ENCODE measurements at places on chromosomes 7 and 10.

GRCh38 chr10:3481496-3481895 is 303.5 kb downstream of the KLF6 start:
- no peak for DNase-seq

DNA sequence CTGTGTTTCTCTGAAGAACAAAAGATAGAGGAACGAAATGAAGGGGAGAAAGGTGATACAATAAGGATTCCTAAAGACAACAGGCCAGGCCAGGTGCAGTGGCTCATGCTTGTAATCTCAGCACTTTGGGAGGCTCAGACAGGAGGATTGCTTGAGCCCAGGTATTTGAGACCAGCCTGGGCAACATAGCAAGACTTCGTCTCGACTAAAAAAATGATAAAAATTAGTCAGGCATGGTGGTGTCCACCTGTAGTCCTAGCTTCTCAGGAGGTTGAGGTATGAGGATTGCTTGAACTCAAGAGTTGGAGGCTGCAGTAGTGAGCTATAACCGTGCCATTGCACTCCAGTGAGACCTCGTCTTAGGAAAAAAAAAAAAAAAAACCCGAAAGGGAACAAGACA is 41.4 kb upstream of the FAM3C start:
- DNase-seq, result no peak

- DNase-seq, result no peak
Observed at GRCh38 chr10:17432723-17433122, 21.7 kb downstream of the ST8SIA6 start.

DNA sequence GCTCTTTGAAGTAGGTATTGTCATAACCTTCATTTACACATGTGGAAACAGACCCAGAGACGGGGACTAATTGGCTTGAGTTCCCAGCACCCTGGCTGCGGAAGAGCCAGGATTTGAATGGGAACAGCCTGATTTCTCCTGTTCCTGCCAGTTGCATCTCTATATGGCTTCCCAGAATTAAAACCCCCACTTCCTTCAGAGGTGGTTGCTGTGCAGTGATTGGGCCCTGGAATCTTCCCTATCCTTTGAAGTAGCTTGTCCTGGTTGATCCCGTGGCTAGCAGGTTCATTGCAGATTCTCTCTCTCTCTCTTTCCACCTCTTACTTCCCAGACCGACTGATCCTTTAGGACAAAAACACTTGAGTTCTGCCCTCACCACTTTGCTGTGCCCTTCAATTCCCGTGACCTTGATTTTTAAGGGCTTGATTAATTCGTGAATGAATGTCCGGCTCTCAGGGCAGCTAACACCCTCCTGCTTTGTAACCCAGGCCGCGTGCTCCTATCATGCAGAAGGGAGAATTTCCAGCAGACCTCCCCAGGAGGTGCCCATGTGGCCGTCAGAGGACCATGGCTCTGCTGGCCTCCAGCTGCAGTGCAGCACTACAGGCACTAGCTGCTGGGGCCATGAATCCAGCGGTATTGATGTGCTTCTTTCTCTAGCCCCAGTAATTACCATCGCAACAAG is 120.6 kb upstream of the AGK start:
- no peak for DNase-seq

- DNase-seq, result no peak
Observed at GRCh38 chr7:116438267-116438666, 61.3 kb upstream of the CAV2 start.

- DNase-seq, result no peak
Observed at GRCh38 chr10:129028451-129028850, 438.6 kb upstream of the MGMT start.

DNA sequence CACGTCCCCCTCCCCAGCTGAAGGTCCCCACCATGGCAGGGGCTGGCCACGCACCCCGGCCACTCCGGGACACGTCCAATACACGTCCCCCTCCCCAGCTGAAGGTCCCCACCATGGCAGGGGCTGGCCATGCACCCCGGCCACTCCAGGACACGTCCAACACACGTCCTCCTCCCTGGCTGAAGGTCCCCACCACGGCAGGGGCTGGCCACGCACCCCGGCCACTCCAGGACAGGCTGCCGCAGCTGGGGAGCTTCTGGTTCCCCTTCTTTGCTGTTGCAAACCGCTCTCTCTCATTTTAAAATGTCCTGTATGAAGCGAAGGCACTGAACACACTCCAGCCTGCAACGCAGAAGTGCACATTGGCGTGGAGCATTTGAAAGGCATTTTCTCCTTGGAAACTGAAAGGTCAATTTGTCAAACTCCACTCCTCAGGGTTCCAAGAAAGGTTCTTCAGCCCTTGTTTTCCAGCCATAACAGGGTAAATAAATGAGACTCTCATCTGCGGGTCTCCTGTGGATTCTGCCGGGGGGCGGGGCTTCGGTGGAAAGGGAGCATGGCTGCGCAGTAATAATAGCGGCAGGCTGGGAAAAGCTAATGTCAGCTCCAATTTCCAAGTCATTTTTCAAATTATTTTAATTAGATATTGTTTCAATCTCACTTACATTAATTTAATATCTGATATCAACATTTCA is 580.3 kb downstream of the DNAJB6 start:
- no peak for DNase-seq

- no peak for DNase-seq
Observed at GRCh38 chr7:84331616-84332015, 137.0 kb upstream of the SEMA3A start.
